Urinary bladder (tissue), 4 donors: ENCODE measurements at places on chromosomes 2 and 18.

GRCh38 chr2:209956271-209956670 lies 46.2 kb upstream of the RPE start:
- no peak for DNase-seq

- DNase-seq: peak; percentile 72
These were observed 89.1 kb downstream of the ZEB2 start for GRCh38 chr2:144430722-144431391.

DNA sequence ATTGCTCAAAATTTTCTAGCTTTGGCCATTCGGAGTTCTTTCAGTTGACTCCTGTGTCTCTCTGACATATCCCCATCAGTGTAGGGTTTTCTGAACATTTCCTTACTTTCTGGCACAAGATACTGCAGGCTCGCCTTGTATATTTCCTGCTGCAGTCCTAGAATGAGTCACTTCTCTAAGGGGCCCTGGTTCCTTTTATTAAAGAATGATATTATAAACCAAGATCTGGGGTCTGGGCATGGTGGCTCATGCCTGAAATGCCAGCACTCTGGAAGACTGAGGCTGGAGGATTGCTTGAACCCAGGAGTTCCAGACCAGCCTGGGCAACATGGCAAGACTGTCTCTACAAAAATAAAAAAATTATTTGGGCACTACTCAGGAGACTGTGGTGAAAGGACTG lies 3.0 kb upstream of the RPL37A start:
- no peak for DNase-seq

GRCh38 chr2:69436596-69436937 lies 668 bp downstream of the NFU1 start:
- DNase-seq: peak; percentile 13

DNA sequence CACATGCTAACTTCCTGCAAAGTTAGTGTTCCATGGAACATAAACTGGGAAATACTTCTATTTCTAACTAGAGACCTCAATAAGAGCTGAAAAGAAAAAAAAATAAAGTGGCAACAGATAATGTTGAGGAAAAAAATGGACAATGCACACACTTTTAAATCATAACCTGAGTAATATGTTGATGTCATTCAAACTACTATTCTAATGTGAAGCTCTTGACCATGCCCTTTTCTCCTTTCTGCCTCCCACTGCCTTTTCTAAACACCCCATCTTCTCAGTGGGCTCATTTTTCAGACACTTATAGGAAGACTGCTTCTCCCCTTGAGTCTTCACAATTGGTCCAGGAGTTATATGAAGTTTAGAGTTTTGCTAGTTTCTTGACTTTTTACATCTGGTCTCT lies 280.9 kb upstream of the NT5C1B start:
- DNase-seq: no peak

- DNase-seq: no peak
These were observed 91.8 kb upstream of the THUMPD2 start for GRCh38 chr2:39870871-39871270.

GRCh38 chr18:78771496-78772359 lies 207.9 kb upstream of the SALL3 start:
- no peak for DNase-seq

DNA sequence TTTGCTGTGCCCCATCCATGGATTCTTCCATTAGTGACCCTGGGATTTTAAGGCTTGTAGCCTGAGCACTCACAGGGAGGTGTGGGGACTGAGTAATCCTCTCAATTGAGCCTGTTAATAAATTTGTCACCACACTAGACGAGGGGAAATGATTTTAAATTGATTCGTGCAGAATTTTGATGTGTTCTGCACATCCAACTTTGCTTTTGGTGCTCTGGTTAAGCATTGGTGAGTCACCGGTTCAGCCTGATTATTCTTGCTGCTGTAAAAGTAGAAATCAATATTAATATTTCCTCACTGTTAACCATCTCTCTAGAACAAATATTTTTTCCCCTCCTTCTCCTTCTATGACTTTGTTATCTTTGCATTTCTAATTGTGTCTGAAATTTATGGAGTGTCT lies 482.0 kb downstream of the TSN start:
- no peak for DNase-seq

GRCh38 chr2:38862476-38862875 lies 13.3 kb downstream of the DHX57 start:
- DNase-seq: no peak

DNA sequence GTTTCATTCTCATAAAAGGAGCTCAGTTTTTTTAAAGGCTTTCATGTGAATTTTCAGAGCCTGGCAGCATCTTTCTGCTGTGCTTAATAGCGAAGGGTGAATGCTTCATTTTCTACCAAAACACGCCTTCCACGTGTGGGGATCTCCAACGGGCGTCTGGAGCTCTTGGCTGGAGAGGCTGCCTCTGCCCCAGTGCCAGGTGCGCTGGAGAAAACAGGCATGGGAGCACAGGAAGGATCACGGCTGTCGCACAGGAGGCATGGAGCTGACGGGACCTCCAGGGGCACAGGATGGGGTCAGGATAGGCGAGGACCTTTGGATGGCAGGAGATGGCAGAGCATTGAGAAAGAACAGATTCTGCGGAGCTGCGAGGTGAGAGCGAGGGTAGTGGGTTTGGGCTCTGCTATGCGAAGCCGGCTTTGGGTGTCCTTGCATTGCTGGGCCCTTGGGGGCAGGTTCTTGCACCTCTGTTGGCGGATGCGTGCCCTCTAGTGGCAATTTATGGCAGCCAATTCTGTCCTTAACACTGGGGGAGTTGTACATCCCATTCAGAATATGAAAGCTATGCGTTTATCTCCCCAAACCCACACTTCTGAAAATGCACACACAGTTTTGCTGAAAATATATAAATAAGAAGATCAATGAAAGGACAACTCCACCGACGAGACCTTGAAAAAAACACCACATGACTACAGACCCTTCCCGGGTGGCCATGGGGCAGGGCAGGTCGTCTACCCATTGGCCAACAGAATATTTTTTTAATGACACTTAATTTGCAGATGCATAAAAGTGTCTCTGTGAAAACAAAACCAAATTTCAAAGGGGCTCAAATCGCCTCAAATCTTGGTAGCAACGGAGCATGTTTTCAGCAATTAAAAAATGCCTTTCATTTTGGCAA lies 90.4 kb upstream of the SLC35G4 start:
- DNase-seq: no peak

GRCh38 chr2:132715386-132716351 lies 45.7 kb upstream of the LYPD1 start:
- no peak for DNase-seq

- no peak for DNase-seq
These were observed 238.7 kb downstream of the ERBB4 start for GRCh38 chr2:212299943-212300342.

- no peak for DNase-seq
These were observed 91.9 kb downstream of the QPCT start for GRCh38 chr2:37436323-37436722.

- no peak for DNase-seq
These were observed 327.1 kb downstream of the EPHA4 start for GRCh38 chr2:221245045-221245444.

GRCh38 chr18:74457043-74457724 lies at the start of gene DIPK1C:
TSS of gene DIPK1C (minus strand) at chr18:74457308. CDS start at chr18:74457259, 49 bp downstream.
- DNase-seq: no peak

- no peak for DNase-seq
These were observed 806.4 kb downstream of the TRIB2 start for GRCh38 chr2:13522917-13523821.

- DNase-seq: no peak
These were observed 552.3 kb downstream of the KCNJ3 start for GRCh38 chr2:155250800-155251199.

- peak; percentile 59 for DNase-seq
These were observed 27.6 kb downstream of the MRPL33 start for GRCh38 chr2:27798948-27799645.

GRCh38 chr2:2572393-2573204 lies 241.5 kb upstream of the MYT1L start:
- no peak for DNase-seq

- no peak for DNase-seq
These were observed 2.8 kb downstream of the STAT1 start for GRCh38 chr2:191010887-191011885.
